Pancreas (tissue), 10 donors: ENCODE measurements at places on chromosomes 1 and 21. TPM values are rescaled to one million over a fixed set of nuclear protein-coding genes. Genes with fewer than 3 reads are reported as not detected.

Gene CSF1
- polyA plus RNA-seq: 16.5 TPM

Gene HSD3B2
- not detected for polyA plus RNA-seq

- no peak for DNase-seq
These were observed 2.3 kb downstream of the MYOG start for GRCh38 chr1:203083463-203083921.

GRCh38 chr1:25735956-25736529 is 64.0 kb upstream of the SELENON start:
- peak; percentile 6 for DNase-seq

GRCh38 chr1:33424205-33424604 is 6.7 kb downstream of the PHC2 start:
- no peak for DNase-seq

- DNase-seq: no peak
These were observed 173.2 kb downstream of the CACNA1E start for GRCh38 chr1:181656491-181656890.

GRCh38 chr21:42414928-42415769 is 11.4 kb downstream of the UBASH3A start:
- DNase-seq: no peak

- DNase-seq: no peak
These were observed 3.5 kb downstream of the ABCB10 start for GRCh38 chr1:229554886-229555621.

GRCh38 chr1:179310721-179311120 is 17.1 kb downstream of the SOAT1 start:
- no peak for DNase-seq
